ENCODE measurements at places on chromosomes 7 and 10. TPM values are rescaled to one million over a fixed set of nuclear protein-coding genes. Genes with fewer than 3 reads are reported as not detected.

SEC61G gene
- total RNA-seq: 175 TPM

ITIH2 gene
- not detected for total RNA-seq

ZPBP gene
- total RNA-seq: not detected

SLC26A5 gene
- total RNA-seq: not detected

AMPH gene
- total RNA-seq: 1.4 TPM

PAPOLB gene
- under 0.01 TPM for total RNA-seq

RHOBTB1 gene
- 17.6 TPM for total RNA-seq

FAM221A gene
- 4.0 TPM for total RNA-seq
